LNCaP clone FGC (cell line): ENCODE measurements at places on chromosomes 13 and 19.

- no peak for DNase-seq
Observed at GRCh38 chr19:8261347-8261746, 46.8 kb downstream of the CD320 start.

GRCh38 chr13:104740641-104741222 lies 1674.5 kb upstream of the SLC10A2 start:
- no peak for DNase-seq

GRCh38 chr19:11202488-11203193 lies 5.3 kb upstream of the KANK2 start:
- no peak for DNase-seq

GRCh38 chr13:77398825-77399620 lies 72.1 kb upstream of the MYCBP2 start:
- no peak for DNase-seq

GRCh38 chr13:77431449-77431848 lies 104.1 kb upstream of the SCEL start:
- no peak for DNase-seq

DNA sequence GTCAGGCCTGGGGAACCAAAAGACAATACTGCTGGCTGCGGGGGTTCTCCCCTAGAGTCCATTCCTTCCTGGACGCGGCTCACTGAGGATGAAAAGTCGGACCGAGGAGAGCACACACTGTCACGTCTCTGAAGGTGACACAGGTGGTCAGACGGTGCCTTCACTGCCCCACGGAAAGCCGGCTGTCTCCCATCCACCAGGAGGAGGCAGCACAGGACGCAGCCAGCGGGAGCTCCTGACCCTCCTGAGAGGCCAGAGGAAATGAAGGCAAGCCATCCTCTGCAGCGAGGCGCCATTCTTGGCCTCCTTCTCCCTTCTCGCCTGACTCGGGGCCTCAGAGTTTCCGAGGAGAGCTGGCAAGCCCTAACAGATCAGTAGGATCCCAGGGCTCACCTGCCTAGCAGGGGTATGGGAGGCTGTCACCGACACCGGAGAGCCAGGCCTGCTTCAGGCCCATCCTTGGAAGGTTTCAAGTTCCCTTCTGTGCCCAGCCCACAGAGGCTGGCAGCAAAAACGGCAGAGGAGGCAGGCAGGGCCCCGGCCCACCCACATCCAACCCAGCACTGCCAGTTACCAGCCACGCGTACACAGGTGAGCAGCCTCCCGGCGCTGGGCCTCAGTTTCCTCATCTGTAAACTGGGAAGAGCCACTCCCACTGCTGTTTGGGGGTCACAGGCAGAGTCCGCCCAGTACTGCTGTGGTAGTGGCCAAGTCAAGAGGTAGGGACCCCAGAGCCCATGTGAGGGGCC lies 4.5 kb downstream of the REXO1 start:
- DNase-seq = no peak

- DNase-seq = no peak
Observed at GRCh38 chr13:99500839-99501183, 461 bp upstream of the TM9SF2 start.

DNA sequence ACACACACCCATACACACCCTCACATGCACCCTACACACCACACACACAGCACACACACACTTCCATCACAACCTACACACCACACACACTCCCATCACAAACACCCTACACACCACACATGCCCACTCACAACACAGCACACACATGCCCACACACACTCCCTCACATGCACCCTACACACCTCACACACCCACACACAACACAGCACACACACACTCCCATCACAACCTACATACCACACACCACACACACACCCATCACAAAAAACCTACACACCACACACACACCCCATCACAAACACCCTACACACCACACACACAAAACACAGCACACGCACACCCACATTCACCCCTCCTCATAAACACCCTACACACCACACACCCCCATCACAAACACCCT lies 15.1 kb downstream of the PEPD start:
- DNase-seq = no peak

GRCh38 chr19:27734496-27735220 lies 1478.3 kb downstream of the UQCRFS1 start:
- DNase-seq = no peak

GRCh38 chr13:74027161-74027779 lies 106.9 kb downstream of the KLF12 start:
- DNase-seq = no peak

DNA sequence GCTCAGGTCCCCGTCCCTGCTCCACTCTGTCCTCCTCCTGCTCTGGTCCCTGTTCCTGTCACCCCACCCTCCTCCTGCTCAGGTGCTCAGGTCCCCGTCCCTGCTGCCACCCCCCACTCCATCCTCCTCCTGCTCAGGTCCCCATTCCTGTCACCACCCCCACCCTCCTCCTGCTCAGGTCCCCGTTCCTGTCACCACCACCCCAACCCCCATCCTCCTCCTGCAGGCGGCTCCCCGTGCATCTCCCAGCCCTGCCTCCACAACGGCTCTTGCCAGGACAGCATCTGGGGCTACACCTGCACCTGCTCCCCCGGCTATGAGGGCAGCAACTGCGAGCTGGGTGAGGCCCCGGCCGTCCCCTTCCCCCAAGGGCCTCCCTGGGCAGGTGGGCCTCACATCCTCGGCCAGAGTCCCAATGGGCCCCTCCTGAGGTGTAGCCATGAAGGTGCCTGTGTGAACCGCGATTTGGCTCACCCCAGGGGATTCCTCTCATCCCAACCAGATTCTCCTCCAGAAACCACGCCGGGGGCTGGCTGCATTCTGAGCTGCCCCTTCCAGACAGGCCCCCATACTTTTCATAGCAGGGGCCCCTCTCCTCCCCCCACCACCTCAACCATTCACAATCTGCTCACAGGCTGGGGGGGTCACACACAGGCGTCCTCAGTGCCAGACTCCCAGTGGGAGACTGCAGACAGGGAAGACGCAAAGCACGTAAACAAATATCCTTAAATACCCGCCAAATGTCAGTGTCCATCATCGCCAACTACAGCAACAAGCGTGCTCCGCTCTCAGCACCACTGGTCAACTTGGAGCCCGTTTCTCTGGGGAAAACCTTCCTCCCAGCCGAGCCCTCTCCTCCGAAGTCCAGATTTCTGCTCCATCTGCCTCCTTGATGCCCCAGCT lies 4.6 kb downstream of the PROZ start:
- DNase-seq = no peak

DNA sequence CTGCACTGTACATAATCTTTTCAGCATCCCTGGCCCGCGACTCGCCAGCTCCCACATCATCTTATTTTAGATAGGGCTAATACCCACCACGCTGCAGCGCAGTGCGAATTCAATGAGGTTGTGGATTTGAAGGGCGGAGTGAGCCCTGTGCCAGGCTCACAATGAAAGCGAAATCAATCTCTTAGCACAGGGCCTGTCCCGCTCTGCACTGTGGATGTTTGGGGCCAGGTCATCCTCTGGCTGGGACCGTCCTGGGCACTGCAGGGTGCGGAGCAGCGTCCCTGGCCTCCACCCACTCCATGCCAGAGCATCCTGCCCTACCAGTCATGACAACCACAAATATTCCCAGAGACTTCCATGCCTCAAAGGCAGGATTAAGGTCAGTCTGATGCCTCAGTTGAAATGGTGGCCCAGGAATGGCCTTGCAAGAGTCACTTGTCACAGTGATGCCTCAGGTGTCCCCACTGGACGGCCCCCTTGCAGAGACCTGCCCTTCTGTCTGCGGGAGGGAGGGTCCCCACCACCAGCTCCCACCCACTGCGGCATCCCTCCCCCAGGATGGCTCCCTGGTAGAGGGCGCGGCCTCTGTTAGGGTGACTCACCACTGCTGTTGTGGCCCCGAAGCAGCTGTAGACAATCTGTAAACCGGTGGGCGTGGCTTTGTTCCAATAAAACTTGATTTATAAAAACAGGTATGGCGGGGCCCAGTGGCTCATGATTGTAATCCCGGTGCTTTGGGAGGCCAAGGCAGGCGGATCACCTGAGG lies 5.6 kb downstream of the UHRF1 start:
- DNase-seq = peak; percentile 89

GRCh38 chr13:20377720-20378119 lies 145.6 kb upstream of the GJB6 start:
- DNase-seq = no peak

DNA sequence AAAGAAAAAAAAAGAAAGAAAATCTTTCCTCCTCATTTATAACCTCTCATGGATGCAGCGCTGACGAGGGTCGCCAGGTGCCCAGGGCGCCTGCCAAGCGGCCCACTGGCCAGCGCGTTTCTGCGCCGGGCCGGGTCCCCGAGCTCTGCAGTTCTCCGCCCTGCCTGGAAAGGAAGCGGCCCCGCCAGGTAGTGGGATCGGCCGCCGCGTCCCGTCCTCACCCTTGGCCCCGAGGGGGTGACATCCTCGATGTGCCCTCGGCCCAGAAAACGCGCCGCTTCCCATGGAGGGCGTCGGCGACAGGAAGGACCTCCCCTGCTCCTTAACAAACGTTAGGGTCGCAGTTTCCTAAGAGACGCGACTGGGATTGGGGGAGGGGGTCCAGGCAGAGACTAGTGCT lies 56.9 kb downstream of the ZNF726 start:
- no peak for DNase-seq

DNA sequence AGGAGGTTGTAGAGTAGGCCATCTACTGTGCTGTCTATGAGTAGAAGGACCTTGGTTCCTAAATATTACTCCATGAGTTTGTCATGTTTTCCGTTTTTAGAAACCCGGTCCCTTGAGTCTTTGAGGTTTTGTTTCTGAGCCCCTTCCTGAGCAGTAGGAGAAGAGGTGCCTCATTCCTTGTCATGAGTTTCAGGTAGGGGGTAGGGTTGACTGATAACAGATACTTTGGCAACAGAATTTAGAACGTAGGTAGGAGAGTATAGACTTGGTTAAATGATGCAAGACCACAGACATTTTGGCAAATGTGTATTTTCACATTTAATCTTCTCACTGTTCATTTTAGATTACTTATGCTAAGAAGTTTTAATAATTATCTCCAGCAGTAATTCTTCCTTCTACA lies 24.6 kb downstream of the LMO7 start:
- DNase-seq = no peak

DNA sequence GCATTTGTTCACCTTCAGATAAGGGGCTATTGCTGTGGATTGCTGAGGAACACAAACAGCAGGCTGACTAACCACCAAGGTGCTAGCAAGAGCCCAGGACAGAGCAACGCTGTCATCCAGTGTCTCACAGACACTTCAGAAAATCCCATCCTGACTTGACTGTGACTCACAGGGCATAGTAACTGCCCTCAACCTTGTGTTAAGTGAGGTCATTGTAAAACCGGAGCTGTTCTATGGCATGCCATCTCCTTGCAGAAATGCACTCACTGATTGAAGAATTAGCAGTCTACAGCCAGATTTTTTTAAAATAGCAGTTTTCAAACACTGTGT lies 51.1 kb downstream of the TNFRSF19 start:
- no peak for DNase-seq

DNA sequence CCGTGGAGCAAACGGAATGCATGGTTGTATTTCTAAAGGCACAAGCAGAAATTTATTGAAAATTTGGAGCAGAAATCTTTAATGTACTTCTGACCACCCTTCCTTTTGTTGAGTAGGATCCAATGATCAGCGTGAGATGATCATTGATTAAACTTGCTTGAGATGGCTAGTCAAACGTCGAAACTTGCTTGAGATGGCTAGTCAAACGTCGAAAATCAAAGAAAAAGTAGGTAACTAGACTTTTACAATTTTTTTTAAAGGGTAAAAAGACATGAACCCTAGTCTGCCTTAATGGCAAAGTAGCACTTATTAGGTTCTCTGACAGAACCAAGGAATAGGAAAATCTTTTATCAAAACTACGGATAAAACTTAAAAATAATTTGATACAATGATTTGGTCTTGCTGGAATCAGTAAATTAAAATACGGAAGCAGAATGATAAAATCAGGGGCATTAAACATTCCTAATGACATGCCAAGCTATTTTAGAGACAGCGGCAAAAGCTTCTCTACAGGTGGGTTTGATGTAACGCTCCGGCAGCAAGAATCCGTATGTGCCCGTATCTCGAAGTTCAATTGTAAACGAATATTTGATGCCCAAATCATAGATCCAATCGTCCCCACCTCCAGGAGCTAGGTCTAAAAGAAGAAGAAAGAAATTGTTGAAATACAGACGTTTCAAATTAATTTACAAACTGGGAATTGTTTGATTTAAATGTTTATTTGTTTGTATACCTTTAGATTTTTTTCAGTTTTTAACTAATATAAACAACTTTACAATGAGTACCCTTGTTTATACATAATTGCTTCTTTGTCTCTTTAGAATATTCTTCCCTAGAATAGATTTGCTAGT lies 841 bp upstream of the ZC3H13 start:
- DNase-seq = no peak

GRCh38 chr19:55336101-55336500 lies 3.6 kb upstream of the KMT5C start:
- DNase-seq = no peak

DNA sequence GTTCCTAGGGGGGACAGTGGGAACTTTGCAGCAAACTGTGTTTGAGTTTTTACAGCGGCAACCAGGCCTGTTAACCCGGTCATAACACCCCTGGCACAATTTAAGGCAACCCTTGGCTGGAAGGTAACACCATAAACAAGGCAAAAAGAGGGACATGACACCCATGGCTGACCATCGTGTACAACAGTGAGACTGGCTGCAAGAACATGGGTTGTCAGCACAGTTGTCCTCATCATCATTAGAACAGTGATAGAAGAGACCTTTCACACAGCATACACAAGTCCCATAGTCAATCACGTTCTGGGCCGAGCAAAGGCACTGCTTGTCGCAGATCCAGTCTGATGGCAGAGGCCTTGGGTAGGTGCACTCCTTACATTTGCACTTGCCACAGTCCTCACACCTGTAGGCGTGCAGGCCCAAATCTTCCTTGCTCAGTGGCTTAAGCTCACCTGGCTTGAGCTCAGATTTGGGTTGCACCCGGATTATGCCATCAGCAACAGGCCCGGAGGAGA lies 4.1 kb downstream of the SPRY2 start:
- DNase-seq = no peak

GRCh38 chr13:112586334-112586960 lies 1.5 kb downstream of the TUBGCP3 start:
- DNase-seq = no peak

DNA sequence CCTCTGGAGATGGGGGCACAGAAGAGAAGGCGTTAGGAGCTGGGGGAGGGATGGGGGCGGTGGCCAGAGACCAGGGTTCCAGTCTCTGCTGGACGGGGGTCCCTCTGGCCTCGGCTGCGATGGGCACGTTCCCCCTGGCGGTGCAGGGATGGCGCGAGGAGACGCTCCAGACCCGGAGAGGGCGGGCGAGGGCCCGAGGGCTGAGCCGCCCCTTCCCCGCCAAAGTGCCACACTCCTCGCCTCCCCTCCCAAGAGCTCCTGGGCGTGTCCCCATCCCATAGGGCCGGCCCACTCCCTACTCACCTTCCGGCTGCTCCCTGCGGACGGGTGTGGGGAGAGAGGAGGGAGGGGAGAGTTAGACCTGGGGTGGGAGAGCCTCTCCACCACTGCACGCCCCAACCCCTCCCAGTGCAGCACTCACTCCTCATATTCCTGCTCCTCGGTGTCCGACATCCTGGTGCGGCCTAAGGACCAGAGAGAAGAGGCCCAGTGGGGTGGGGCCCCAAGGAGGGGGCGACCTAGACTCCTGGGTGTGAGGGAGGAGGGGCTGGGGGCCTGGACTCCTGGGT lies 2.2 kb downstream of the TNNT1 start:
- no peak for DNase-seq

- DNase-seq = no peak
Observed at GRCh38 chr13:79722885-79723445, 242.0 kb downstream of the NDFIP2 start.
